ENCODE measurements at places on chromosomes 11 and 22. TPM values are rescaled to one million over a fixed set of nuclear protein-coding genes. Genes with fewer than 3 reads are reported as not detected.

ASCL2 gene
- not detected for total RNA-seq

BACE1 gene
- 10.3 TPM for total RNA-seq

KLHL35 gene
- 0.63 TPM for total RNA-seq

EMID1 gene
- 0.29 TPM for total RNA-seq

KDELR3 gene
- 17.9 TPM for total RNA-seq

LMNTD2 gene
- total RNA-seq: 2.7 TPM

SYT13 gene
- total RNA-seq: 5.8 TPM

SCGB1C1 gene
- total RNA-seq: not detected

TMEM86A gene
- 0.38 TPM for total RNA-seq

CYB5R2 gene
- total RNA-seq: 5.5 TPM

MYRF gene
- 14.2 TPM for total RNA-seq

ACTN3 gene
- total RNA-seq: not detected

SLC7A4 gene
- total RNA-seq: not detected

RASSF10 gene
- 2.1 TPM for total RNA-seq
